ENCODE measurements at places on chromosomes 1 and 21. TPM values are rescaled to one million over a fixed set of nuclear protein-coding genes. Genes with fewer than 3 reads are reported as not detected.

GRCh38 chr1:212488436-212489283 is 55.9 kb downstream of the NENF start:
- DNase-seq: no peak

- no peak for DNase-seq
These were observed 19.2 kb upstream of the EVA1B start for GRCh38 chr1:36342426-36343185.

Gene MIER1
- total RNA-seq: 20.6 TPM

DNA sequence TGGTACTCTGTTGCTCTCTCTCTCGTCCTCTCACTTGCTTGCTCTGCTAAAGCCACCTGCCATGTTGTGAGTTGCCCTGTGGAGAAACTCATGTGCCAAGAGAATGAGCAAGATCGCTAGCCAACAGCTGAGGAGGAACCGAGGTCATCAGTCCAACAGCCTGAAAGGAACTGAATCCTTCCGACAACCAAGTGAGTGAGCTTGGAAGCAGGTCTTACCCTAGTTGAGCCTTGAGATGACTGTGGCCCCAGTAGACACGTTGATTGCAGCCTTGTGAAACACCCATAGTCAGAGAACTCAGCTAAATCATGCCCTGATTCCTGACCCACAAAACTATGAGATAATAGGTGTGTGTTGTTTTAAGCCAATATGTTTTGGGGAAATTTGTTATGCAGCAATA is 48.1 kb upstream of the BACH1 start:
- DNase-seq: no peak

DNA sequence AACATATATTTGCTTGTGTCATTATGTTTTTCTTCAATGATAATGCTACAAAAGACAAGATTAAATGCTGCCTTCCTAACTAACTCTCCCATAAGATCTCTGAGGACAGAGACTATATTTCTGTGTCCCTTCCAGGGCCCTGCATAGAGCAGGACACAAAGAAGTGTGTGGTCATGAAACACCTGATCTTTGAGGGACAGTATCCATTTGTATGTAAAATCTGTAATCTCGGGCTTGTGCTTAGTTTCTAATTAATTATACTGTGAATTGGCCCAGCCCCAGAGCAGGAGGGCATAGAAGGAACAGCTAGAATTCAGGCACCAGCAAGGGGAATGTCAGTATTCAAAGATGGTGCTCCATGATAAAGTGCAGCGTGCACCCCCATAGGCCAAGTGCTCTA is 374.9 kb downstream of the HHAT start:
- no peak for DNase-seq

DNA sequence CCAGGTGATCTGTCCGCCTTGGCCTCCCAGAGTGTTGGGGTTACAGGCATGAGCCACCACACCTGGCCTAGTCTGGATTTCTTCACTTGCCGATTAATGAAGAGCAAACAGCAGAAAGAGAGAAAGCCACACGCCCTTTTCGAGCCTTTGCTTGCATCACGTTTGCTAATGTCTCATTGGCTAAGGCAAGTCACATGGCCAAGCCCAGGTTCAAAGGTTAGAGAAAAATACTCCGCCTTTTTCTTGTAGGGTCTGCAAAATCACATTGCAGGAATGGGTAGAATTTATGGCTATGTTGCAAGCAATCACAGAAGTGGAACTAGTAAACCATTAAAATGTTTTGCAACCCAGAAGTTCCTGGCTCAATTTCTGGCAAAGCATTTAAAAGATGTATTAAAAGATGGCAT is 26.8 kb upstream of the BACH1 start:
- DNase-seq: no peak

GRCh38 chr1:68979891-68980290 is 483.0 kb upstream of the DEPDC1 start:
- DNase-seq: no peak

- no peak for DNase-seq
These were observed 1.1 kb downstream of the RGS16 start for GRCh38 chr1:182602935-182603645.

GRCh38 chr1:14138687-14139086 is 438.7 kb downstream of the PRDM2 start:
- DNase-seq: no peak

DNA sequence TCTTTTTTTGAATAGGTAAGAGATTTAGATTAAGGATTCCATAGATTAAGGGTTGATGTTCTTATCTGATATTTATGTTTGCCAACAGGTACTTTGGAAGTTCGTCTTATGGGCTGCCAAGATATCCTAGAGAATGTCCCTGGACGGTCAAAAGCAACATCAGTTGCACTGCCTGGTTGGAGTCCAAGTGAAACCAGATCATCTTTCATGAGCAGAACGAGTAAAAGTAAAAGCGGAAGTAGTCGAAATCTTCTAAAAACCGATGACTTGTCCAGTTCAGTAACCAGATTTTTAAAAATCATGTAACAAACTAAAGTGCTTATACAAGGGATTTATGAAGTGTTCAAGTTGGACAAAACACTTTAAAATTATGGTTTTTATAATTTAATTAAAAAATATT is 100.5 kb downstream of the PKN2 start:
- no peak for DNase-seq

GRCh38 chr1:8863138-8863537 is 15.3 kb downstream of the ENO1 start:
- no peak for DNase-seq

DNA sequence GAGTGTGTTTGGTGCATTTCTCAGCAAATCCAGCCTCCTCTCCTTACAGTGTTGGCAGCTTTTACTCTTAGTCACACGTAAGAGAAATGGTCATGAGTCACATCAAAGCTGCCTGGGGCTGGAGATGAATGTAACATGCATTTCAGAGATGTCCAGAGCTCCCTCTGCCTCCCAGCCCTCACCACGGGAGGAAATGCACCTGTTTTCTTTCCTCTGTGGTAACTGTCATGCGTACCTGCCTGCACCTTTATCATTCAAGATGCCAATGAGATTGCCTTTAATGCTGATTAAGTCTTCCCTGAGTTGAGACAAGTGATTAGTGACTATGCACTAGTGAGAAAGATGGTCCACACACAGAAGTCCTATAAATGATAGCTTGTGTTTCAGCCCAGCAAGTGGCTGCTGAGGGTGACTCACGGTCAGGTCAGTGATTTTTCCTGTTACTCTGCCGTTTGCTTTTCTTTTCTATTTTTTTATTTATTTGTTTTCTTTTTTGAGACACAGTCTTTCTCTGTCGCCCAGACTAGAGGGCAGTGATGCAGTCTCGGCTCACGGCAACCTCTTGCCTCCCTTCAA is 277.3 kb upstream of the FMN2 start:
- no peak for DNase-seq

GRCh38 chr21:16792101-16792500 is 720.7 kb upstream of the CXADR start:
- no peak for DNase-seq

- DNase-seq: no peak
These were observed 82.8 kb downstream of the UBIAD1 start for GRCh38 chr1:11355559-11356475.

Measured in glomerular endothelial cell (primary cell).